ENCODE measurements at places on chromosomes 16 and 17.
A peak's percentile ranks its signal among the peaks of the same experiment; 100 is the strongest.

- no peak for DNase-seq
Observed at GRCh38 chr17:40645291-40645690, 2.3 kb downstream of the SMARCE1 start.

GRCh38 chr17:63222655-63223054, 223.5 kb downstream of the CYB561 start:
- DNase-seq = no peak

- DNase-seq = no peak
Observed at GRCh38 chr16:57192720-57193486, 6.8 kb downstream of the RSPRY1 start.

GRCh38 chr16:66553223-66553622, 847 bp downstream of the CKLF start:
- DNase-seq = no peak

GRCh38 chr17:80499560-80499959, 23.2 kb upstream of the NPTX1 start:
- no peak for DNase-seq

DNA sequence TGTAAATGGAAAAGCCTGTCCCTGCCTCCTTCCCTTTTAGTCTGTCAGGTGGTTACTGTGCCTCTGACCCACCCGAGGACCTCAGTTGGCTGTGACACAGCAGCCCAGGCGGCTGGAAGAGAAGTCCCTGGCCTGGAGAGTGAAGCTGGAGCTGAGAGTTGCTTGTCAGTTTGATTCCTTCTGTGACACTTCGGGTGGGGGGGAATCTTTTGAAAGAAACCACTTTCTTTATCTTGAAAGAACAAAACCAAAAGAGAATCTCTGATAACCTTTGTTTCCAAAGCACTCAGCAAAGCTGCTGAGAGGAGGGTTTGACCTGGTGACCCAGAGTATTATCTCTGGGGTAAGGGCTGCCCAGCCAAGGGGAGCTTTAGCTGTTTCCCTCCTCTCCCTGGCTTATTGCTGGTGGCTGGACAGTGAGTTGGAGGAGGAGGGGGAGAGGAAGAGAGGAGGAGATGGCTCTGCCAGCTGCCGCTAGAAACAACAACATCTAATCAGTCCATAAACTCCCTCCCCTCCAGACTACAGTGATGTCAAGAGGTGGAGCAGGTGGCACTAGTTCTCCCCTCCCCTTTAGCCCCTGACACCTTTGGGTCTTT, 34.0 kb downstream of the YPEL2 start:
- no peak for DNase-seq

DNA sequence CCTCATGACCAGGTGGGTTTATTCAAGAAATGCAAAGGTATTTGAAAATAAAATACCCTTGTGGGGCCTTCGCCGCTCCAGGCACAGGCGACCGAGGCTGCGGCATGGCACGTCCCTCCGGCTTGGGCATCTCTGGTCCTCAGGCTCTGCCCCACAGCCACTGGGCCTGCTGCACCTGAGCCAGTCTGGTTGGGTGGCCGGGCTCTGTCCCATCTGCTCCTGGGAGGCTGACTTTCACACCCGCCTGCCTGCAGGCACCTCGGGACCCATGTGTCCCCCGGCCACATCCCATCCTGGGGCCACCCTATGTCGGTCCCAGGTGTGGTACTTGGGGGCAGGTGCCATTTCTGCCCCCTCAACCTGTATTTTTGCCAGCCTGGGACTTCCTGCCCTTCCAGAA, 20.9 kb downstream of the OSBPL7 start:
- DNase-seq = no peak

DNA sequence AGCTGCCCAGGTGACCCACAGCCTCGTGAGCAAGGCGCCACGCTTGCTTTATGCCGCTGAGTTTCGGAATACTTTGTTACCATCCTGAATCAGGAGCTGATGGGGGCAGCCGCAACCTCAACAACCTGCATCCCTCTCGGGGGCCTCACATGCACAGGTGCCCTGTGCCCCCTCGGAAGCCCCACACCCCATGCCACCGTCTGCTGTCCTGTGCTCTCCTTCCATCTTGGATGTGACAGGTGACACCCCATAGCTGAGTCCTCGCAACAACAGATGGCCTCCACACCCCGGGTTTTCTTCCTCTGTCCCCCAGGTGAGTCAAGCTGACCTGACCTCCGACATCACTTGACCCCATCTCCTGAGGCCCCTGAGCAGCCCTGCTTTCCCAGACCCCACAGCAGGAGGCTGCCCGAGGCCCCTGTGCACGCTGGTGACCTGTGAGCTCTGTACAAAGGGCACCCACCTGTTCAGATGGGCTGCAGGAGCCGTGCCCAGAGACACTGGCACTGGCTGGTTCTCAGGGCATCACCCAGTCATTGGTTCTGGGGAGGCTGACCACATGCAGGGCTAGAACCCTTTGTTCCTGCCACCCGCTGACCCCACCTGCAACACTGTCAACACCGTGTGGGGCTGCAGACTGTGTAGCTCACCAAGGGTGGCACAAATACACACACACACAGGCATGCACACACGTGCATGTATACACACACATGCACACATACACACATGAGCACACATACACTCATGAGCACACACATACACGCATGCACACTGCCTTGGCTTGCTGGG, 57.7 kb downstream of the RMI2 start:
- peak; percentile 20 for DNase-seq

DNA sequence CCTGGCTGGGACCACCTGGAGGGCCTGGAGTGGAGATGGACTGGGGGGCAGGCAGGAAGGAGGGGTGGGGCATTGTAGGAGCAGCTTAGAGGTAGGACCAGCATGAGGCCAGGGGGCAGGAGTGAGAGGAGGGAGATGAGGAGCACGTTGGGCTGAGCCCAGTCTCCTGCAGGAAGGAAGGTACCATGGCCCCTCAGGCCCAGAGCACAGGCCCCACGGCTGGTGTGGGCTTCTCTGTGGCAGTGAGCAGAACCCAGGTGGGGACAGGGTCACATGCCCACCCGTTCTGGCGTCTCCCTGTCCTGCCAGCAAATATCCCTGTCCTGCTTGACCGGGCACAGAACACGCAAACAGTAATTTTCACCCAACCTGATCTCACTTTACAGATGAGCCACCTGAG, 141.8 kb downstream of the ENGASE start:
- no peak for DNase-seq
